ENCODE measurements at places on chromosomes 1 and 21. TPM values are rescaled to one million over a fixed set of nuclear protein-coding genes. Genes with fewer than 3 reads are reported as not detected.

DNA sequence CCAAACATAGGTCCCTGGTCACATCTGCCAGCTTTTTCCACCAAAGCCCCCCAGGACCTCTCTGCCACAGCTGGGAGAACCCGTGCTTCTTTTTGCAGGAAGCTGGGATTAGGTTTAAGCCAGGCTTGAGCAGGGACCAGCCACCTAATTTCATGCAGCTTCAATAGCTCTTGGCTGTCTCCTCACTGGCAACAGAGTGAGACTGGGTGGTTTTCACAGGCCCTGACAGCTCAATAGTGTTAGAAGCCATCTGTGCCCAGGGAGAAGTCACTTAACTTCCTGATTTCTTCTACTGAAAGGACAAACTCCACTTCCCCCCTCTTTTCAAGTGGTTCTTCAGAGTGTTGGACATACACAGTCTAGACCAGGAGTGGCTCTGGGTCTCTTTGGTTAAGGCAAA lies 20.4 kb upstream of the SRSF4 start:
- no peak overlapping the region for H3K4me3 ChIP-seq
- H3K4me1 ChIP-seq = no peaks in the 10 kb centered on the region
- H3K27me3 ChIP-seq = no peaks in the 10 kb centered on the region
- DNase-seq = no peak

DNA sequence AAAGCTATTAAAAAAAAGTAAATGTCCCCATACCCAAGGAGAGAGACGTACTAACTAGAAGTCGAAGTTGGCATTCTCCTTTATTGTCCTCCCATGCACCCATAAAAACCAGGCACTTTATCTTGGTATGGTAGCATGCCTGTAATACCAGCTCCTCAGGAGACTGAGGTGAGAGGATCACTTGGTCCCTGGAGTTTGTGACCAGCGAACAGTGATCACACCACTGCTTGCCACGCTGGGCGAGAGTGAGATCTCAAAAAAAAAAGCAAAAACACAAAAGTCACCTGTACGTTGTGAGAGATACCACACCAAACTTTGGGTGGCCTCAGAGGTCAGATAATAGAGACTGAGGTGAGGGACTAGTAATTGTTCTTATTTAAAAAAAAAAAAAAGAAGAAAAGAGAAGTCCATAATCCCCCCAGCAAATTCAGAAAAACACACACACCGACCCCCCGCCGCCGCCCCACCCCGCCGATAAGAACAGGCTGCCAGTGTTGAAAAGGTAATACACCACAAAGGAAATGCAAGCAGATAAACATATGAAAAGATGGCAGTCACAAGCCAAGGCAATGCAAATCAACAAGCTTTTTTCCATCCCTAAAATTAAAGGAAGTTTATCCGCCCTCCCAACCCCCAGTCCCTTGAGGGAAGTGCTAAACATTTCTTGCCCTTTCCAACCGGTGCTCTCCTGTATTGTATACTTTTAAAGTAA lies 3.6 kb downstream of the L1TD1 start:
- DNase-seq = no peak
- no peaks in the 10 kb centered on the region for H3K4me1 ChIP-seq
- H3K27ac ChIP-seq = no peak overlapping the region
- no peaks in the 10 kb centered on the region for H3K36me3 ChIP-seq
- no peaks in the 10 kb centered on the region for H3K27me3 ChIP-seq

DNA sequence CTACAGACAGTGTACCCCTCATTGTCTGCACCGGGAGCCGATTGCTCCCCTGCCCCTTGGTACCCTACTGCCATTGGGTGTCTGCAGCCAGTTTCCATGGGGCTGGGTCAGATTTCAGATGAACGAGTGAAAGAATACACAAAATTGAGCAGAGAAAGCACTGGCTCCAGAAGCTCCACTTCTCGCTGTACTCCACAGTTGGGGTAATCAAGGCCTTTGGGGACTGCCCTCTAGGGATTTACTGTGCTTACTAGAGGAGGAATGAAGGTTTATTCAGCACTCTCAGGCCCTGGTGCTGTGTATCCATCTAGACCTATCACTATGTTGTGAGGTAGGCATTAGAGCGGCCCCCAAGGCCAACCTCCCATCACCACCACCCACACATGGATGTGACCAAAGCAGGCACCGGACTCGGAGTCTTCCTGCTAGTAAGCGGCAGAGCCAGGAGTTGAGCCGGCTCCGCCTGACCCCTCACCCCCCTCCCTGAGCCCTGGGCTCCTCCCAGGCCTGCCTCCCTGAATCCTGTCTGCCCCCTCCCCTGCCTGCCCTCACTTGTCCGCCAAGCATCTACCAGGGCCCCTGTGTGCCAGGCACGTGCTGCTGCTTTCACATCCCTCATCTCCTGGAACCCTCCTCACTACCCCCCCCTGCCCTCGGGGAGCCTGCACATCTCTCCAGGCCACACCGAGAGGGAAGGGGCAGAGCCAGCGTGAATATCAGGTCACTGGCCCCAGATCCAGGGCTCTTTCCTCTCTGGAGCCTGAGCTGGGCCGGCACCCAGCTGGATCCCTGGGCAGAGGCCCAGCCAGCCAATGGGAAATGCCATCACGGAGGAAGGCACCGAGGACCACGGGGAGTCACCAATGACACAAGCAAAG lies 23.3 kb downstream of the KCNN3 start:
- no peak overlapping the region for H3K4me3 ChIP-seq
- no peaks in the 10 kb centered on the region for H3K4me1 ChIP-seq
- H3K27ac ChIP-seq = no peak overlapping the region
- no peak for DNase-seq

GRCh38 chr1:229507502-229507901 lies 639 bp downstream of the NUP133 start:
- H3K27me3 ChIP-seq = no peaks in the 10 kb centered on the region
- H3K4me1 ChIP-seq = peaks cover 21% of the 10 kb centered on the region
- no peaks in the 10 kb centered on the region for H3K36me3 ChIP-seq
- peak overlapping the region; percentile 94 for H3K27ac ChIP-seq
- no peak for DNase-seq

- no peak overlapping the region for H3K4me3 ChIP-seq
- H3K27me3 ChIP-seq = no peaks in the 10 kb centered on the region
- no peak overlapping the region for H3K27ac ChIP-seq
- H3K4me1 ChIP-seq = no peaks in the 10 kb centered on the region
Measured at GRCh38 chr1:245923215-245923614, 583.9 kb downstream of the SMYD3 start.

DNA sequence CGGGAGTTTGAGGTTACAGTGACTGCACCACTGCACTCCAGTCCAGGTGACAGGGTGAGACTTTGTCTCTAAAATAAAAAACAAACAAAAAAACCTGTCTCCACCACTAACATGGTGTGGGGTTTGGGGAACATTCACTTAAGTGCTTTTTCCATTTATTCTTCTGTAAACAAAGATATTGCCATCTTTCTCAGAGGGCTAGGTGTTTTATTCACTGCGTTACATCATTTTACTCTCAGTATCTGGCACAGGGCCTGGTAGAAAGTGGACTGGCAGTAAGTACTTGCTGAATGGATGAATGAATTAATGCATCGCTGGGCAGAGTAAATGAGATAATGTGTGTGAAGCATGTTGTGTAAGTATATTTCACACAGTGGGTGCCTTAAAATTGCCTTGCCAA lies 20.1 kb downstream of the KIAA0040 start:
- H3K4me3 ChIP-seq = no peak overlapping the region
- H3K4me1 ChIP-seq = peaks cover 17% of the 10 kb centered on the region
- no peaks in the 10 kb centered on the region for H3K27me3 ChIP-seq
- H3K27ac ChIP-seq = no peak overlapping the region
- peaks cover 12% of the 10 kb centered on the region for H3K36me3 ChIP-seq
- no peak for DNase-seq

DNA sequence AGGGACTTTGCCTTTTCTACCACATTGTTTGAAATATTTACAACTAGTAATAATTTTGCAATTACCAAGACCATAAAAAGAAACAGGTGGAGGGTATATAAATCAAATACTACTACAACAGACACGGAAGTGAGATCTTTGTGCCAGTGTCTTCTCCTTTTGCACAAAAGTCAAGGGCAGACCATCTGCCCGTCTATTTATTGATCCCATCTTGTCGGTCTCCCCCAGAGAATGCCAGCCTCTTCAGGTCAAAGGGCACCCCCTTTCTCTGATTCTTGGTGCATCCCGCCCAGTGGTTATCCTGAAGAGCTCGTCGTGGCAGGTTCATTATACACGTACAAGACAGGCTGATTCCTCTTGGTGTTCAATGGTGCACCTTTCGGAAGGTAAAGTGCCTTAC lies 4.8 kb upstream of the PDE9A start:
- H3K36me3 ChIP-seq = no peaks in the 10 kb centered on the region
- no peak overlapping the region for H3K27ac ChIP-seq
- DNase-seq = no peak
- H3K4me1 ChIP-seq = no peaks in the 10 kb centered on the region

- no peak for DNase-seq
- H3K27ac ChIP-seq = no peak overlapping the region
- peaks cover 20% of the 10 kb centered on the region for H3K4me1 ChIP-seq
- peaks cover 55% of the 10 kb centered on the region for H3K27me3 ChIP-seq
- H3K36me3 ChIP-seq = no peaks in the 10 kb centered on the region
Measured at GRCh38 chr1:26412180-26412840, 1.7 kb downstream of the LIN28A start.

DNA sequence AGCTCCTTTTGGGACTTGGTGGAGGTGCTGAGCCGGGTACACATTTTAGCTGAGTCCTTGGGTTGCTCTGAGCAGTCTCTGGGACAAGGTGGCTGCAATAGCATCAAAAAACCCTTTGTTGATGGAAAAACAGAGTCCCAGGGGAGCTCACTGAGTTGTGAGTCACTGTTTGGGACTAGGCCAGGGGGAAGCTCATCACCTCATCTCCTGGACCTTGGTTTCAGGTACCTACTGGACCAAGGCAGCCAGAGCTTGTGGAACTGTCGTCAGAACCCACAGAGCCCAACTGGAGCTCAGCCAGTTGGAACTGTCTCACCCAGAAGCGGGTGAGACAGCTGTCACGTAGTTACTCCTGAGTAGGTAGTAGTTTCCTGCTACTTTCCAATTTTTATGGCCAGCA lies 146.7 kb downstream of the HLX start:
- no peaks in the 10 kb centered on the region for H3K36me3 ChIP-seq
- DNase-seq = no peak
- no peak overlapping the region for H3K4me3 ChIP-seq
- no peak overlapping the region for H3K27ac ChIP-seq
- no peaks in the 10 kb centered on the region for H3K4me1 ChIP-seq
- H3K27me3 ChIP-seq = no peaks in the 10 kb centered on the region

- DNase-seq = no peak
- H3K27ac ChIP-seq = no peak overlapping the region
- H3K4me3 ChIP-seq = no peak overlapping the region
Measured at GRCh38 chr21:29257701-29258100, 41.0 kb upstream of the BACH1 start.

- DNase-seq = no peak
- no peak overlapping the region for H3K27ac ChIP-seq
- no peak overlapping the region for H3K4me3 ChIP-seq
- no peaks in the 10 kb centered on the region for H3K4me1 ChIP-seq
- no peaks in the 10 kb centered on the region for H3K27me3 ChIP-seq
Measured at GRCh38 chr1:39426346-39426745, 65.1 kb upstream of the BMP8A start.

DNA sequence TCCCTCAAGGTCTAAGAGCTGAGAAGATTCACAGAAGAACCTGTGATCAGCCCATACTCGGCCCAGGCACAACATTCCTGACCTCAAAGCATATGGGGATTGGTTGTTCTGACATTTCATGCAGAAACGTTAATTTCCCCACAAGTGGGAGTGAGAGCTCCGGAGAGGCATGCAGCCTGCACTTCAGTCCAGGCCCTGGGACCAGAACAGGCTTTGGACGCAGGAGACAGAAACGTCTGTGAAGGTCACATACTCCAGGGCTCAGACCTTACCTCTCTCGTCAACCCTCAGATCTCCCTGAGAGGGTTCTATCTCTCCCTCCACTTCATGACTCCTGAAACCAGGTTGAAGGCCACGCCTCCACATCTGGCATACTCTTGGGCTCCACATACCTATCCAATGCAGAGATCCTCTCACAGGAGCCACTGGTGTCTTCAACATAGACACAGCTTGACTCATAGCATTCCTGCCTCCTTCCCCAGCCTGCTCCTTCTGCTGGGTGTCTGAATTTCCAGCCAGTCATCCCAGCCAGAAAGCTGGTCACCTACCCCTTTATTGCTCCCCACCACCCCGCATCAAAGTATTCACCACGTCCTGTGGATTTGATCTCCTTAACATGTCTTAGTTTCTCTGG lies 149.2 kb downstream of the OMA1 start:
- no peak overlapping the region for H3K4me3 ChIP-seq
- H3K27ac ChIP-seq = no peak overlapping the region
- H3K4me1 ChIP-seq = peaks cover 3% of the 10 kb centered on the region

The CHIA gene
- not detected for total RNA-seq

The SAMD11 gene
- total RNA-seq = not detected

The HLX gene
- not detected for total RNA-seq

The USP24 gene
- total RNA-seq = 51.6 TPM

The RHD gene
- total RNA-seq = not detected

The TAS1R3 gene
- total RNA-seq = 0.62 TPM

The HSPA6 gene
- total RNA-seq = 0.90 TPM

The BTBD8 gene
- total RNA-seq = 1.2 TPM

The ATAD3C gene
- total RNA-seq = 1.9 TPM

The SNX7 gene
- total RNA-seq = not detected

The ARID1A gene
- total RNA-seq = 88.4 TPM

The EPRS1 gene
- 174 TPM for total RNA-seq
